ENCODE measurements at places on chromosomes 1 and 21.
A peak's percentile ranks its signal among the peaks of the same experiment; 100 is the strongest.

- DNase-seq = peak; percentile 27
These were observed 55.6 kb downstream of the NKAIN1 start for GRCh38 chr1:31183927-31184554.

- DNase-seq = no peak
These were observed 202.7 kb upstream of the SNX7 start for GRCh38 chr1:98458511-98459485.

DNA sequence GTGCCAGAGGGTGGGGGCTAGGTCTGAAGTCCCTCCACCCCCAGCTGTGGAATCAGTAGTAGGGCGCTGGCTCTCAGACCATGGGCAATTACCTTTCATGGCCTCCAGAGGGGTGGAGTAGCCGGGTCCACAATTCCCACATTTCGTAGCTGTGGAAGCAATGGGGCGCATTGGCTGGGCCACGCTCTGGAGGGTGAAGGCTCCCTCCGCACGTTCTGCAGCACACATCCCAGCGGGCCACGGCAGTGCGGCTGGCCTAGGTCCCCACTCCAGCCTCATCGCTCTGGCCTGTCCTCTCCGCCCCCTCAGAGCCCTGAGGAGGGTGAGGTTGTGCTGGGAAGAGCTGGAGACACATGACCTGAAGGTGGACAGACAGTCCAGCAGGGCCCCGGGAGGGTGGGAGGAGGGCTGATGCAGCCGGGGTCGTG, 2.9 kb downstream of the SELENBP1 start:
- DNase-seq = no peak

DNA sequence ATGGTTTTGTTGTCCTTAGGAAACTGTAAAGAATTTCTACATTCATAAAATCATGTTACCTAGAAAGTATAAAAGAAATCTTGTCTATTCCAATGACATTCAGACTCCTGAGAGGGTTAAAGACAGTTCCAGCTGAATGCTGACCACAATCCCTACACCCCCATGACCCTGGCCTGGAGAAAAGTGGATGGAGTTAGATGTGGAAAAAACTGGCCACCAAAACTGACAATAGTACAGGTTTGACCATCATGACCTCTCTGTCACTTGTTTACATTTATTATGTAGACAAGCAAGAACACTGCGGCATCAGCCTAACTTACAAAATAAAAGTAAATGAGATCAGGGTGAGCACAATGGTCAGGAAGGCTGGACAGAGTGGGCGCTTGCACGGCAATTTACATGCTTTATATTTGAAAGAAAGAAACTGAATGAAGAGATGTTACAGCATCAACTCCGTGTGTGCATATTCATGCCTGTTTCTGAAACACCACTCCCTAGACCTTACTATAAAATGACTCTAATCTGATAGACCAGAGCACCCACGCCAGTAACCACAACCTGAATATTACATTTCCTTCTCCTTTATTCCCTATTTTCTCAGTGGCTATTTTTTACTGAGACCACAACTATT, 116.0 kb downstream of the ESRRG start:
- no peak for DNase-seq

GRCh38 chr21:33189237-33189636, 40.5 kb upstream of the IFNAR2 start:
- DNase-seq = no peak

DNA sequence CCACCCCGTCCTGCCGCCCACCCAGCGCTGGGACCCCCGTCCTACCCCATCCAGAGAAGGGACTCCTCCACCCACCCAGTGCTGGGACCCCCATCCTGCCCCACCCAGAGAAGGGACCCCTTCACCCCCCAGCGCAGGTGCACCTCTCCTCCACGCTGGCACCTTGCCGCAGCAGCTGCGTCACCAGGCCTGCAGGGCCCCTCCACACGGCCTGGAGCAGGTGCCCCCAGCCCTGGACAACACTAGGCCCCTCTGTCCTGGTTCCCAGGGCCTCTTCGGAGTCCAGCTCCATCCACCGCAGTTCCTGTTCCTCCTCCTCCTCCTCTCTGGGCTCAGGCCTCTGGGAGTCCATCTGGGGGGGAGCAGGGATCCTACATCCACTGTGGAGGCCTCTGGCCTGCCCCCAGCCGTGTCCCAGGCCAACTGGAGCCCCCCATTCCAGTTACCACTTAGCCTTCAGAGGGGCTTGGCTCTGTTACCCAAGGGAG, 378 bp downstream of the ANKRD65 start:
- DNase-seq = no peak

DNA sequence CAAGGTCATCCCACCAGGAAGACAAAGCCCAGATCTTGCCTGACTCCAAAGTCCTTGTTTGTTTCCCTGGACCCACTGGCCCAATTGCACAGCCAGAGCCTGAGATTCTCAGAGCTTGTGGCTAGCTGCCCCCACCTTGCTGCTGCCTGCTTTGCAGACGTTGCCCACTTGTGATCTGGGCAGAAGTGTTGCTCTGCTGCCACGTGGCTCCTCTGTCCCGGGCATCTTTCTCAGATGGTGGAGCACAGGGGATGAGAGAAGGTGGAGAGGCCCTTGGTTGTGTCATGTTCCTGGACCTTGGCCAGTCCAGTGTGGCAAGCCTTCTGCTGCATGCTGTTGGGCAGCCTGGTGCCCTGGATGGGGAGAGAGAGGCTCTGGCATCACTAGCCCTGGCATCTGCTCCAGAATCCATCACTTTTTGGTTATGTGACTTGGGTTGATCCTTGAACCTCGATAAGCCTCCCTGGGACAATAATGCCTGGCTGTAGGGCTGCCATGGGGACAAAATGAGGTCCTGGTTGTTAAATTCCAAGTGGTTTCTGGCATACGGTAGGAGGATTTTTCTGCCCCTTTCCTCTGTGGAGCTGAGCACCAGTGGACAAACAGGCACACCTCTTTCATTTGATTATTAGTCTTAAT, 1.5 kb upstream of the NR0B2 start:
- no peak for DNase-seq

GRCh38 chr1:95085376-95085775, 12.6 kb upstream of the ALG14 start:
- no peak for DNase-seq

DNA sequence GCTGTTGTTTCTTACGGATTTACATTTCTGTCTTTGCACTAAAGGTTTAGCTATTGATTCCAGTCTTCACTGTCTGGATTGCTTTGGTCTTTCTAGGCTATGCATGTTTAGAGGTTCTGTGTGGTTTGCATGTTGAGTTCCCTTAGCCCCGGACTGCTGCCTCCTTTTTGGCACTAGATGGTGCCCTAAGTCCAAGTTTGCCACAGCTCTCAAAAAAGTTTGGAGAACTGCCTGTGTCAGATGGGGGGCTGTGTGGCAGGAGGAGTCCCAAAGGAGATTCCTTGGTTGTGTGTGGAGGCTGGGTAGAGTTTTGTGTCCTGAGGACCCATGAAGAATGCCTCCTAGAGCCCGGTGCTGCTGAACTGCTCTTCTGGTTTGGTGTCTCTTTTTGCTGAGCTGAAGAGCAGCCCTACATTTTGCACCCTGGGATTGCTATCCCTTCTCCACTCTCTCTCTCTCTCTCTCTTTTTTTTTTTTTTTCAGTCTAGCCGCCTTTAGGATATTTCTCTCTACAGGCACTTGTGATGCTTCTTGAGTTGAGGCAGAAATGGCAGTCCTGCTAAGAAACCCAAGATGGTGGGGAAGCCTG, 74.4 kb downstream of the PTGS2 start:
- DNase-seq = no peak

GRCh38 chr1:171814692-171815091, 26.6 kb upstream of the DNM3 start:
- DNase-seq = no peak

DNA sequence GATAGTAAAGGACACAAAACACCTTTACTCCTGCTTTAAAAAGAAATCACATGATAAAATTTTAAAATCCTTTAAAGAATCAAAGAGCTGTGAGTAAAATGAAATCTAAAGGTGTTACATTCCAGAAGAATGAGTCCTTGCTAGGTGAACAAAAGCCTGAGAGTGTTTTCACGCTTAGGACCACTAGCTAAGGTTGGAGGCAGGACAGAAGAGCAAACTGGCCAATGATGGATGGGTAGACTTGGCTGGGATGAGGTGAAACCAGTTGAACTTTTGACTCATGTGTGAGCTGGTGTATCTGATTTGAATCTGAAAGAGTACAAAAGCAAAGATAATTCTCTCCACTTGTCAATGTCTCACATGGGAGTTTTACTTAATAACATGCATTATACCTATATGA, 35.1 kb downstream of the CATSPERE start:
- no peak for DNase-seq

GRCh38 chr1:100350787-100351094, 1.6 kb upstream of the CDC14A start:
- DNase-seq = no peak

DNA sequence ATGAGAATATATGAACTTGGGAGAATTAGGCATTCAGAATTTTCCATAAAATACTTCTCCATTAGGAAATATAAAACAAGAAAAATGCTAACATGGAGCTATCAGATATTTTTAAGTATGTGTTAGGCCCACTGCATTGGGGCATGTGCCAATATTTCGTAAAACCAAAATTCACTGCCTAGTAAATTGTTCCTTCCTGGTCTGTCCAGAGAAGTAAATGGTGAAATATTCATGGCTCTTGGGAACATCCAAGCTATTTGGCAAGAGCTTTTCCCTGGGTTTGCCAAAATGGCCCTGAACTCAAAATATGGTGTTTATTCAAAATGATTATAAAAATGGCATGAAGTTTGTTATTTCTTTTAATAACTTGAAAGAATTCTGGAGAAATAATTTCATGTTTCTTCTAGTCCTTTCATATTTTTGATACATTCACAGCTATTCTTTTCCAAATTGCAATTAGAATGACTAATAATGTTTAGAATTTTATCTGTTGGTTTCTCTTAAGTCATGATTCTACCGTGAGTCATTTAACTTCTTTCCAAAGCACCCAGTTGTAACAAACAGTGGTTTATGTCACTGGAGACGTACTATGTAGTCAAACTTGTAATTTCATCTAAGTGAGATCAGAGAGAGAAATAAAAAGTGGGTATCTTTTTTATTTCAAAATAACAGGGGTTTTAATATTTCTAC, 25.7 kb upstream of the SLC19A2 start:
- no peak for DNase-seq

DNA sequence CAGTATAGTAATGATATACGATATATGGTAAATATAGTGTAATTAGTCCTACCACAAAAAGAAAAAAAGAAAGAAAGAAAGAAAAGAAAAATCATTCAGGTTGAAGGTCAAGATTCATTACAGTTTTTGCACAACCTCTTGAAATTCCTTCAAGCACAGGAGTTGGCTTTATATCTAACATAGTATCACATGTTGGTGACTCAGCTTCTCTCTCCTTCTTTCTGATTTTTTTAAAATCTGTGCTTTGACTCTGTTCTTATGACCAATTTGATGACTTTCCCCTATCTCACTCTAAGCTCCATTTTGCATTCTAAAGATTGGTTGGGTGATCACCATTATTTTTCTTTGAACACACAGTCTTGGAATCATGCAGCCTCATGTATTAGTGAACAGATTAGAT, 148.2 kb upstream of the COL11A1 start:
- DNase-seq = no peak

DNA sequence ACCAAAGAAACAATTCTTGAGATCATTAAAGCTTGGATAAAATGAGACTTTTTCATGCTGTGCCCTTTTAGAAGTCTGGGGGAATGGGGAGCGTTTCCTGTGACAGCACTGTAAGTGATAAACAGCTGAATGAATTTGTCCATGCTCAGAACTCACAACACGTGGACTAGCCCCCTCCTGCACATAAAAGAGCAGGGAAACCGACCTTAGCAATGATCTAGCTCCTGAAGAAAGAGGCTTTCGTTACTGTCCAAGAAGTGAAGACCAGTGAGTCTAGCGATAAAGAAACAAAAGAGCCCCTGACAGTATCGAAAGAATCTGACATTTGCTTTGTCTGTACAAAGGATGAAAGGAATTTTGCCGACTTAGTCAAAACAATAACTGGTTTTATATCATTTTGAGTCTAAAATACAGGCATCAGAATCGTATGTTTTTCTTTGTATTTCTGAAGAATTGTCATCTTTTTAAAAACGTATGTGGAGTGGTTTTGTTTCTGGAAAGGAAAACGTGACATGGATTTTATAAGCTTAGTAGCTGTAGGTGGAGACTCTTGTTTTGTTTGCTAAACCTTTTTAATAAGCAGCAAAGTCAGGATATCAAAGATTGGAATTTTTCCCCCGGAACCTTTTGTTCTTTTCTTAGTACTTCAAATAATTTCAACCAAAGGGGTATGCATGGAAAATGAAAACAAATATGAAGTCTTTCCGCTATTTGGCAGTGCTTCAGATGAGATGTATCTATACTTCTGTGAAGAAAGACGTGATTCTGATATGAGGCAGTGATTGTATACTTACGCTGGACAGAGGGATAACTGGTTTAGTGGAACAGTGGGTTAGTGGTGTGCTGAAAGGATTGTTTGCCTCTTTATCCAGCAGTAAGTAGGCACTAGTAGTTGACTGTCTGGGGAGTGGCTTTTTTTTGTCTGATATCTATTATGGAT, 61.0 kb downstream of the MAST2 start:
- no peak for DNase-seq

DNA sequence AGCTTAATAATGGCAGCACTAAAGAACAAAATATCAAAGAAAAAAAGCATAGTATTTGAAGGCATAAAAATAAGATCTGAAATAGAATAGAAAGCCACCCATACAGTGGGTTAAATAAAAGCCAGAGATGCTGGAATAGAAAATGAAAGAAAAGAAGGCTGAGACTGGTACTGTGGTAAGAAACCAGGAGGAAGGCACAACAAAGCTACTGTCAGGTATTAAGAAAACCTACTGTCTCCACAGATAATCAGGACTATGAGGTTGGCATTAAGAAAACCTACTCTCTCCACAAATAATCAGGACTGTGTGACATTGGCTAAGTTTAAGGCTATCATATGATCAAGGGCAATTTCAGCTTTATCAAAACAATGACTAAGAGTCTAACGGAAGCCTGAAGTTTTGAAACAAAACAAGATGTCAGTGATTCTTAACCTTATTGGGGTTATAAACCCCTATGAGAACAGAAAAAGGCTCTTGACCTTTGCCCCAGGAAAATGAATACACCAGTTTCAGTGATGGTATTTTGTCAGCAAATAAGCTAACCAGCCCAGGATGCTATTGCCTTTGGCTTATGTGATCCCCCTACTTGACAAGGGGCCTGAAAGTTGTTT, 24.4 kb downstream of the MCOLN2 start:
- DNase-seq = no peak

DNA sequence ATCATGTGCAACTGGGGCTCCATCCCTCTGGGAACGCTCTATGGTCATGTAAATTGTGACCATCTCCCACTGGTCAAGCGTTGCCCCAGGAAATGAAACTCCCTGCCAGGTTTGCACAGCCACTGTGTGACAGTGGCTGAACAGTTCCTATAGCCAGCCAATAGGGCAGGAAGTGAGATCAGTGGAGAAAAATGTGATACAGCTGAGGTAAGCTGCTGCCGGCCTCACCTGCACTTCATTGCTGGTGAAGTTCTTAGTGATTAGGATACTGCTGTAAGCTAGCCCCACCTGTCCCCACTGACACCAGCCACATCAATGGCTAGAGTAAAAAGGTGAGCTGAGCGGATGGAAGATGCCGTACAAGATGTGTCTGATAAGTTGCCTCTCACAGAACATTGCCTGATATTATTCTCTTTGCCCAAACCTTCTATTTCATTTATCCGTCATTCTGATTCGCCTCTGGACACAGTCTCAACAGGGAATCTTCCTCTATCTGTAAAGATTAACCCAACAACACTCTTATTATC, 38.4 kb upstream of the CDC42BPA start:
- no peak for DNase-seq

- DNase-seq = no peak
These were observed 365.3 kb upstream of the PROX1 start for GRCh38 chr1:213622365-213623063.

- no peak for DNase-seq
These were observed 23.3 kb downstream of the ETNK2 start for GRCh38 chr1:204128464-204128963.

- peak; percentile 10 for DNase-seq
These were observed 458 bp upstream of the ALPL start for GRCh38 chr1:21508580-21509350.
